ENCODE measurements at places on chromosomes 5 and 9.

DNA sequence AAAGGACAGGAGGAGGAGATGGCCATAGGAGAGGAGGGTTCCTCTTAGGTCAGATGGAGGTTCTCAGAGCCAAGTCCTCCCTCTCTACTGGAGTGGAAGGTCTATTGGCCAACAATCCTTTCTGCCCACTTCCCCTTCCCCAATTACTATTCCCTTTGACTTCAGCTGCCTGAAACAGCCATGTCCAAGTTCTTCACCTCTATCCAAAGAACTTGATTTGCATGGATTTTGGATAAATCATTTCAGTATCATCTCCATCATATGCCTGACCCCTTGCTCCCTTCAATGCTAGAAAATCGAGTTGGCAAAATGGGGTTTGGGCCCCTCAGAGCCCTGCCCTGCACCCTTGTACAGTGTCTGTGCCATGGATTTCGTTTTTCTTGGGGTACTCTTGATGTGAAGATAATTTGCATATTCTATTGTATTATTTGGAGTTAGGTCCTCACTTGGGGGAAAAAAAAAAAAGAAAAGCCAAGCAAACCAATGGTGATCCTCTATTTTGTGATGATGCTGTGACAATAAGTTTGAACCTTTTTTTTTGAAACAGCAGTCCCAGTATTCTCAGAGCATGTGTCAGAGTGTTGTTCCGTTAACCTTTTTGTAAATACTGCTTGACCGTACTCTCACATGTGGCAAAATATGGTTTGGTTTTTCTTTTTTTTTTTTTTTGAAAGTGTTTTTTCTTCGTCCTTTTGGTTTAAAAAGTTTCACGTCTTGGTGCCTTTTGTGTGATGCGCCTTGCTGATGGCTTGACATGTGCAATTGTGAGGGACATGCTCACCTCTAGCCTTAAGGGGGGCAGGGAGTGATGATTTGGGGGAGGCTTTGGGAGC is 3.1 kb downstream of the EGR1 start:
- no peak for DNase-seq

DNA sequence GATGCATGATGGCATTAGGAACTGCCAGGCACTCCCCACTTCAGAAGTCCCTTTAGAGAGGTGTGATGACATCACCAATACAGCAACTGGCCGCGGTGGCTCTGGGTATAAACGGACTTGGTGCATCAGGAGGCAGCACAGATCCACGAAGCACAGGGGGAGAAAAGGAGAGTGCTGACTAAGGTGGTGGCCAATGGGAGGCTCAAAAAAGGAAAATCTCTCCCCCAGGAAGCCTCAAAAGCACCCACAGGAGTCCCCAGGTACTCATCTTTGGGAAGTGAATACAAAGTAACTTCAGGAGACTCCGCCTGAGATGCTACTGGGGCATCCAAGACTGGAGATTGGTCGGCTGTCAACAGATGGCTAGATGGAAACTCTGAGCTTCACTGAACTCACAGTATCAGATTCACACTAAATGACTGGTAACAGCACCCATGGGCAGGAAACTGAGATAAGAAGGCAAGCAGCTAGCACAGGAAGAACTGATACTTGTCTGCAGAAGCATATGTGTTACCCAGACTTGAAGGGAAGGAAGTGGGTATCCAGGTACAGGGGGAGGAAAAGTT is 7.6 kb downstream of the TTC39B start:
- no peak for DNase-seq

DNA sequence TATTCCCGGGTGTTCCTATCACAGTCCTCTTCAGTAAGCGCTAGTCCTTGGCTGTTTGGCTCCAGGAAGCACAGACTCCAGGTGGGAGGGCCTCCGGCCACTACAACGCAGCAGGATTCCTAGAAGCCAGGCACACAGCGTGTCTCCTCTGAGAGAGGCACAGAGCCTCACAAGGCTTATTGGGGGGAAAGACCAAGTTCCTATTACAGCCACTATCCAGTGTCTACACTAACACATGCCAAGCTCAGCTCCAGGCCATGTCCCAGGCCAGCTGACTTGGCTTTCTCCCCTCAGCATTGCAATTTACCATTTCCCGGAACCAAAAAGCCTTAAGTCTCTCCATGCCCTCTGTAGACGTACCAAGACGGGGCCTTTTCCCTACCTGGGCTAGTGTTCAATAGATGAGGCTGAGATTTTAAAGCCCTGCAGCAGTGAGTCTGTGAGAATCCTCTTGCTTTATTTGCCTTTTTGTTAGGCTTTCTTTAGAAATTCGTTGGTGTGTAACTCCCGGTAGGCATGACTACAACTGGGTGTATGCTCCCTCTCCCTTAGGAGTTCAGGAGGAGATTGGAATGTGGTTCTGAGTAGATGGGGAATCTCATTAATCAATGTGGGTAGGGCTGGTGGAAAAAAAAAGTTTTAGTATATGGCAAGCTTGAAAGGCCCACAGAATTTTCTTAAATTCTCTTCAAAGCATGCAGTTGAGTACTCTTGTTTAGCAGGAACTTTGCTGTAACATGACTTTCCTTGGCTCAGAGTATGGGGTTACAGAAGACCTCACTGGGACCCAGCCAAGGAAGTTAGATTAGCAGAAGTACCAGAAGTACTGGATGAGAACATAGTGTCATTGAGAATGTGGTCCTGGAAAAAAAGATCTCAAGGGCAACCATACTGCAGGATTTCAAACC is 84.3 kb upstream of the SLC1A3 start:
- DNase-seq = no peak

DNA sequence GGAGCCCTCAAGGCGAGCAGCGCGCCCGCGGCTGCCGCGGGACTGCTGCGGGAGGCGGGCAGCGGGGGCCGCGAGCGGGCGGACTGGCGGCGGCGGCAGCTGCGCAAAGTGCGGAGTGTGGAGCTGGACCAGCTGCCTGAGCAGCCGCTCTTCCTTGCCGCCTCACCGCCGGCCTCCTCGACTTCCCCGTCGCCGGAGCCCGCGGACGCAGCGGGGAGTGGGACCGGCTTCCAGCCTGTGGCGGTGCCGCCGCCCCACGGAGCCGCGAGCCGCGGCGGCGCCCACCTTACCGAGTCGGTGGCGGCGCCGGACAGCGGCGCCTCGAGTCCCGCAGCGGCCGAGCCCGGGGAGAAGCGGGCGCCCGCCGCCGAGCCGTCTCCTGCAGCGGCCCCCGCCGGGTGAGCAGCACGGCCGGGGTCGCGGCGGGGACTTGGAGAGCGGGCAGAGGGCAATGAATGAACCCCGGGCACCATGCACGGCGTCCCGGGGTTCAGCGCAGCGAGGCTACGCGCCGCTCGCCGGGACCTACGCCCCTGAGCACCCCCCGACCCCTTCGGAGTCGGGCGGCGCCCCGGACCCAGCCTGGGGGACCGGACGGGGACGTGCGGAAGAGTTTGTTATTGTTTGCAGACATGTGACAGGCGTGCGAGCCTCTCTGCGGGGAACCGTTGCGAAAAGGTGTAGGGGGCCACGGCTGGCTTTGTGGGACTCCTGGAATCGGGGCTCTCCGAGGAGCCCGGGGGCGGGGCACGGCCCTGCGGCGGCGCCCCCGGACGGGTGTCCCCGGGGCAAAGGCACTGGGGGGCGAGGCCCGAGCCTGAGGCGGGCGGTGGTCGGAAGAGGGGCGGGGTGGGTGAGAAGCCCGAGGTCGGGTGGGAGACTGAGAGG is 553 bp downstream of the MAP3K1 start:
- DNase-seq = no peak

GRCh38 chr9:127746959-127747569 is 12.0 kb upstream of the TOR2A start:
- DNase-seq = no peak

DNA sequence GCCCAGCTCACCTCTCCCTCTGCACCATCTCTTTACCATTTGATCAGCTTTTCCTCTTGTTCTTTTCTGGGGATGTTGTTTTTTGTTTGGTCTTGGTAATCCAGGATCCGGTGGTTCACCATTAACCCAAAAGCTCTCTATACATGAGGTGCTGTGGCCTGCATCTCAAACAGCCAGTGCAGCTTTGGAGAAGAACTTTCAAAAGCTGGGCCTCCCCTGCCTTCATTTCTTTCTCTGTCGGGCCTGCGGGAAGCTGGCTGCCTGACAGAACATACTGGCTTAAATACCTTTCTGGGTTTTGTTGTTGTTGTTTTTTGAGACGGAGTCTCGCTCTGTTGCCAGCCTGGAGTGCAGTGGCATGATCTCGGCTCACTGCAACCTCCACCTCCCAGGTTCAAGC is 12.1 kb downstream of the PSAT1 start:
- DNase-seq = no peak

GRCh38 chr9:93090091-93090655 is 5.8 kb upstream of the CARD19 start:
- DNase-seq = no peak

DNA sequence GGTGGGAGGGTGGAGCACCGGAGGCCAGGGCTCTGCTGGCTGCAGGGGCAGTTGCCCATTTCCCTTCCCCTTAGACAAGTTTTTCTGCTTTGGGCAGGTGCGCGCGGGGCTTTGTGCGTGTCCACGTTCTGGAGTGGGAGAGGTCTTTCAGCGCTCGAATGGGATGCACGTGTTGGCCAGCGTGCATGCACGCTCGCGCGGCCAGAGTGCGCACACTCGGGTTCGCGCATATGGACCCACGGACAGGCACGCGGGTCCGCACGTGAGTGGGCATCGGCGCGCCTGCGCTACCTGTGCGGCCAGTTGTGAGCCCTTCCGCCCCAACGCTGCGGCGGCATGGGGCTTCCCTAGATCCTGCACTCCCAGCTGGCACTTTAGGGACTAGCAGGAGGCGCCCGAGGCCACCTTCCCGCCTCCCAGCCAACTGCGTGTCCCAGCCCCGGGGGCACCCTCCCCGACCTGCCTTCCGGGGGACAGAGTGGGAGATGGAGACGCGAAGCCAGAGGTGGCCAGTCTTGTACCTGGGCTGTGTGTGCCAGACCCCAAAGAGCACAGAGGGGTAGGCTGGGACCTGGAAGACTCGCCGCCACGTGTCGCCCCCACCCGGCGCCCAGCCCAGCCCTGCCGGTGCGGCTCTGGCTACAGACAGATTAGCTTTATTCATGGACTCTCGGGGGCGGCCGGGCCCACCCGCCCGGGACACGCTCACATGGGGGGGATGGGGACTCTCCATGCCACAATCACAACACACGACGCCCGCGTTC is 9.8 kb upstream of the GPRIN1 start:
- no peak for DNase-seq

- no peak for DNase-seq
Measured at GRCh38 chr5:54655761-54656160, 138.2 kb downstream of the SNX18 start.

DNA sequence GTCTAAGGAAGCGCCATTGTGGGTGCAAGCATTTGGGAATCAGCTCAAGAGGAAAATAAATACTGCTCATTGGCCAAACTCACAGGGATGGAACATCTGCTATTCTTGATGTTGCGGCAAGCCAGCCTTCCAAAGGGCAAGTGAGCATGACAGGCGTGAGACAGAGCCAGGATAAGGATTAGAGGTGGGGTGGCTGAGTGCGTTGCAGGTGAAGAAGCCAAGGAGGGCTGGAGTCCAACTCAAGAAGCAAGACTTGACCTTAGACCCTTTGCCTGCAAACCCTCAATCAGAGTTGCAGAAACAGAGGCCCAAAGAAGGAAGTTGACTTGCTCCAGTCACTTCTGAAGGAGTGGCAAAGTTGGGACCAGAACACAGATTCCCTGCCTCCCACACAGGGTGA is 79.4 kb downstream of the WWC1 start:
- DNase-seq = no peak

- DNase-seq = no peak
Measured at GRCh38 chr9:130815242-130815808, 19.7 kb upstream of the ABL1 start.

- DNase-seq = no peak
Measured at GRCh38 chr5:146034127-146034526, 71.2 kb downstream of the PLAC8L1 start.

DNA sequence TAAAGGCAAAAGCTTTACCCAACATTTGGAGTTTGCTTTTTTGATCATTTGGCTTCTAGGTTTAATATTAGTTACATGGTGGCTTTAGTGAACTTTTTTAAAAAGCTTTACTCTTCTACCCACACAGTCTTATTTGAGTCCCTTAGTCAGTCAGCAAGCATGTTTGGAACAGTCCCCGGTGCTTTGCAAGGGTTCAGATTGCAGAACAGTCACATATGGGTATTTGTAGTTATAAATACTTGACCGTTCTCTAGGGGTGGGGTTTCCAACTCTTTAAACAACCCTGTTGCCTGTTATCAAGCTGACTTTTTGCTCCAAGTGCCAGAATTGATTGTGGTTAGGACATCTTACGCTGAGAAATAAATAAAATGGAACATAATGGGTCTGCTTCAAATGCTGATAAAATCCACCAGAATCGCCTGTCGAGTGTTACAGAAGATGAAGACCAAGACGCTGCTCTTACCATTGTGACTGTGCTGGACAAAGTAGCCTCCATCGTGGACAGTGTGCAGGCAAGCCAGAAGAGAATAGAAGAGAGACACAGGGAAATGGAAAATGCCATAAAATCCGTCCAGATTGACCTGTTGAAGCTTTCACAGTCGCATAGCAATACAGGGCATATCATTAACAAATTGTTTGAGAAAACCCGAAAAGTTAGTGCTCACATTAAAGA is at the start of gene CAVIN4:
Gene CAVIN4 (plus strand): TSS at position 304 of the 673 bp plus-strand sequence. CDS start 65 bp downstream, at position 369.
- DNase-seq = no peak

- no peak for DNase-seq
Measured at GRCh38 chr9:85020791-85021190, 351.3 kb downstream of the NTRK2 start.

- peak; percentile 48 for DNase-seq
Measured at GRCh38 chr9:129968690-129969485, 74.1 kb downstream of the FNBP1 start.

- peak; percentile 71 for DNase-seq
Measured at GRCh38 chr5:107542831-107543231, 127.9 kb downstream of the EFNA5 start.

DNA sequence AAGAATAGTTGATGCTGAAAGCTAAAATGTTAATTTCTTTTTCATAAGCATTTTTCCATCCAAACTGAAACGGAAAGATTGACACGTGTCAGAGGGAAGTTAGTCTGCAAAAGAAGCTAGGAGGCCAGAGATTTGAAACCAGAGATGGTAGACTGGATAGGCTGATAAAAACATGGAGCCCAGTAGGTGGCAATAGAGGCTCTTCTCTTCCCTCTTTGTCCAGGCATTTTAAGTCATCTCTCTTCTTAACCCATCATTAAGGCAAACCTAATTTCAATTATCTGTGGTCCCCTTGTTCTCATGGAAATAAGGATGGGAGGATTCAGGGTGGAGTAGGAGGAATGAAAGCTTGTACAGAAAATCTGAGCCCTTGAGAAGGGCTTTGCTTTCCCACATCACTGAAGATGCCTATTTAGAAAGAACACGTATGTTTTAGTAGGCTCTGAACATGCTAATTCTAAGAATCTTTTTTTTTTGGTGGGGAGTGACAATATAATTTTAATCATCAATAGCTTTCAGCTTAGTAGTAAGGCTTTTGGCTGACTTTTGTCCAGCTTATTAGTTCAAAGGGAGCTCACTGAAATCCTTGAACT is 66.6 kb downstream of the ZNF474 start:
- peak; percentile 27 for DNase-seq

GRCh38 chr5:125612181-125612721 is 811.0 kb upstream of the GRAMD2B start:
- peak; percentile 69 for DNase-seq

DNA sequence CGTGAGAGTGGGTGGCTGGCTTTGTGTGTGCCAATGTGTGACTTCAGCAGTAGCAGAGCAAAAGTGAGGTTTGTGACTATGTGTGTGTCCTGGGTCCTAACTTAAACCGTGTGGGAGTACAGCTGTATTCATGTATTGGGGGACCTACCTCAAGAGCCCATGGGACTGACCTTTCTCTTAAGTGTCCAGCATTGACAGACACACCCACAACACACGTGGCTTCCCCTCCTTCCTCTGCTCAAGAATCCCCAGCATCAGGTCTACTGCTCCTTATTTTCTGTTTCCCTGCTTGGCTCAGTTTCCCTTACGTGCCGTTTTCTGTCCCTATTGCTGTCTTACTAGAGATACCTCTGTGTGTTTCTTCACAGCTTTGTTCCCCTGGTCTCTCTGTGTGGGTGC is 616 bp downstream of the IL11RA start:
- DNase-seq = no peak
